Frontal cortex (tissue), 4 donors: ENCODE measurements at places on chromosomes 3 and 15.

DNA sequence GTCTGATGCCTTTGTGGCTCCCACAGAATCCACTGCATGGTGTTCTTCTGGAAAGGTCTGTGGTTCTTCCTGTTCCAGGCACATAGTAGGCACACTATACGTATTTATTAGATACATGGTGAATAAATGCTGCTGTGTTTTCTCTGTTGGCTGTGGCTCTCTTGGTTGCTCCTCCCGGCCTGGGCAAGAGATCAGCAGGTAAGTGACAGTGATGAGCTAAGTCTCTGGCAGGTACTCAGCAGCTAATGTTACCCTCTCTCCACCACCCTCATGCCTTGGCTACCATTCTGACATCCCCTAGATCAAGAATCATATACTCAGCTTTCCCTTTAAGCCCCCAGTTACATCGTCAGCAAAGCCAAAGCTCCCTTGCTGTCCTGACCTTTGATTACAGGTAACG lies 8.4 kb downstream of the SV2B start:
- DNase-seq = no peak

- DNase-seq = no peak
Observed at GRCh38 chr15:73709686-73710085, 25.5 kb downstream of the CD276 start.

GRCh38 chr3:177459401-177459800 lies 262.1 kb upstream of the TBL1XR1 start:
- DNase-seq = no peak

DNA sequence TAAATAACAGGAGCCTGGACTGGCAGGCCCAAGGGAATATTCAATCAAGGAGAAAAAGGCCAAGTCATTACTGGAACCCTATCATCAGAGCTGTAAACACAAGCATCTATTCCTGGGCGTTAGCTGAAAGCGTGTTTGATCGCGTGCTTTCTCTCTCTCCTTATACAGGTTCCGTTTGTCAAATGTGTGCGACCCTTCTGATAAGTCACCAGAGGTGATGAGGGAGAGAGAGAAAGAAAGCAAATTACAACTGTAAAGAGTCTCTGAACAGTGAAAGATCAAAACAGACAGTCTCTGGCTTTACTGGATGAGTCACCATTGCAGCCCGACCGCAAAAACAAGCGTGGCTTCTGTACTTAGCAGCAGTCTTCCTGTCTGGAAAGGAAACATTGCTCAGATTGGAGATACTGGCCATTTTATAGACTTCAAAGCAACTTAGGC lies 39.5 kb upstream of the TPRG1 start:
- no peak for DNase-seq

GRCh38 chr3:150733936-150734794 lies 28.8 kb downstream of the SIAH2 start:
- DNase-seq = no peak

DNA sequence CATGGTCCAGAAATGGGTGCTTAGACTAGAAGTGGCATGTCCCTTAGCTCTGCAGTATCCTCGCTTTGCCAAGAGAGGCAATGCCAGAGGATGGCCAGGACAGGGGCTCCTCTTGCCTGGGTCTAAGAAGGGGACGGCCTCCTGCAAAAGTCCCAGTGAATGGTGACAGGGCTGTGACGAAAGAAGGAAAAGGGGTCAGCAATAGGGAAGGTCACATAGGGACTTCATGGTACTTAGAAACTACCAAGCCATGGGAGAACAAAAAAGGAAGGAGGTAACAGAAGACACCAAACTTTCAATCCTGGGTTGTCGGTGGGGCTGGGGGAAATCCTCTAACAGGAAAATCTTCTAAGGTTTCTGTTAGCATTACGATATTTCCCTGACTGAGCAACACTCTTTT lies 36.2 kb upstream of the ATOSA start:
- DNase-seq = no peak

GRCh38 chr15:92941668-92942067 lies 41.5 kb downstream of the CHD2 start:
- DNase-seq = no peak
